ENCODE measurements at places on chromosomes 4 and X. TPM values are rescaled to one million over a fixed set of nuclear protein-coding genes. Genes with fewer than 3 reads are reported as not detected.

GLRB gene
- total RNA-seq, result 6.2 TPM

DNA sequence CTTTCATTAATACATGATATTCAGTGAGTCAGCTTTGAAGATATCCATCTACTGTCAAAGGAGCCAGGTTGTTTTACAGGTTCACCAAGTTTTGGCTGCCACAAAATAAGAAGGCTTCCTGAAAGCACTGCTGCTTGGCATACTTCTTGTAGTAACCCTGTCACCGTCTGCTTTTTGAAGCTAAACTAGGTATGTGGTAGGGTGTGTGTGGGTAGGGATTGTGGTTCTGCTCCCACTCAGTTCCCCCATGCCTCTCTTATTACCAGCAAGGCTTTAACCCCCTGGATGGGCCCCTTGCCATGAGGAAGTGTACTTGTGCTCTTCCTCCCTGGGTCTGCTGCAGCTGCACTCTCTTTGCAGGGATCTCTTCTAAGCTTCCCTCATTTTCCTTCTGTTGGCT, 191.2 kb downstream of the BANK1 start:
- no peak for DNase-seq

GPR143 gene
- total RNA-seq, result 9.3 TPM

DNA sequence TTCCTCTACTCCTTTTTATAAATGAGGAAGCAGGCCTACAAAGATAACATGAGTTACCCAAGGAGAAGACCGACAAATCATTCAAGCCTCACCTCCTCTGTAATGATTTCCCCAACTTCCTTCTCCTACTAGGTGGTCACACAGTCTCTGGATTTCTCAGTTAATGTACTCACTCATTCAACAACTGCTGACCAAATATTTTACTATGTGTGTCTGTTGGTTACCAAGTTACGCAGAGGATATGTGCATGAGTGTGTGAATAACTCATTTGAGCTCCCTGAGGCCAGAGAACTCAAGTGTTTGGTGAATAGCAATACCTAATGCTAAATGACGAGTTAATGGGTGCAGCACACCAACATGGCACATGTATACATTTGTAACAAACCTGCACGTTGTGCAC, 10.4 kb downstream of the CASK start:
- no peak for DNase-seq

- no peak for DNase-seq
Observed at GRCh38 chr4:48100256-48100655, 33.8 kb downstream of the TXK start.

DNA sequence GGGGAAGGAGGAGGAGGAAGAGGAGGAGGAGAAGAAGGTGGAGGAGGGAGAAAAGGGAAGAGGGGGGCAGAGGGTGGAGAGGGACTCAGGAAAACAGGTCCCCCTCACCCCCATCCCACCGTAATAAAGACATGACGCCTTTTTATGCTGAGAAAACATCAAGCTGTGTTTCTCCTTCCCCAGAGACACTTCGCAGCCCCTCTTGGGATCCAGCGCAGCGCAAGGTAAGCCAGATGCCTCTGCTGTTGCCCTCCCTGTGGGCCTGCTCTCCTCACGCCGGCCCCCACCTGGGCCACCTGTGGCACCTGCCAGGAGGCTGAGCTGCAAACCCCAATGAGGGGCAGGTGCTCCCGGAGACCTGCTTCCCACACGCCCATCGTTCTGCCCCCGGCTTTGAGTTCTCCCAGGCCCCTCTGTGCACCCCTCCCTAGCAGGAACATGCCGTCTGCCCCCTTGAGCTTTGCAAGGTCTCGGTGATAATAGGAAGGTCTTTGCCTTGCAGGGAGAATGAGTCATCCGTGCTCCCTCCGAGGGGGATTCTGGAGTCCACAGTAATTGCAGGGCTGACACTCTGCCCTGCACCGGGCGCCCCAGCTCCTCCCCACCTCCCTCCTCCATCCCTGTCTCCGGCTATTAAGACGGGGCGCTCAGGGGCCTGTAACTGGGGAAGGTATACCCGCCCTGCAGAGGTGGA, 45.3 kb upstream of the SHOX start:
- no peak for DNase-seq

IRAK1 gene
- 138 TPM for total RNA-seq

- no peak for DNase-seq
Observed at GRCh38 chrX:10787264-10787663, 166.9 kb upstream of the MID1 start.

- DNase-seq, result no peak
Observed at GRCh38 chr4:42915484-42915883, 23.0 kb downstream of the GRXCR1 start.

- DNase-seq, result no peak
Observed at GRCh38 chr4:23130845-23131244, 438.1 kb downstream of the GBA3 start.

- no peak for DNase-seq
Observed at GRCh38 chr4:6939761-6940743, 30.4 kb downstream of the TBC1D14 start.

TRIM75 gene
- not detected for total RNA-seq

DNA sequence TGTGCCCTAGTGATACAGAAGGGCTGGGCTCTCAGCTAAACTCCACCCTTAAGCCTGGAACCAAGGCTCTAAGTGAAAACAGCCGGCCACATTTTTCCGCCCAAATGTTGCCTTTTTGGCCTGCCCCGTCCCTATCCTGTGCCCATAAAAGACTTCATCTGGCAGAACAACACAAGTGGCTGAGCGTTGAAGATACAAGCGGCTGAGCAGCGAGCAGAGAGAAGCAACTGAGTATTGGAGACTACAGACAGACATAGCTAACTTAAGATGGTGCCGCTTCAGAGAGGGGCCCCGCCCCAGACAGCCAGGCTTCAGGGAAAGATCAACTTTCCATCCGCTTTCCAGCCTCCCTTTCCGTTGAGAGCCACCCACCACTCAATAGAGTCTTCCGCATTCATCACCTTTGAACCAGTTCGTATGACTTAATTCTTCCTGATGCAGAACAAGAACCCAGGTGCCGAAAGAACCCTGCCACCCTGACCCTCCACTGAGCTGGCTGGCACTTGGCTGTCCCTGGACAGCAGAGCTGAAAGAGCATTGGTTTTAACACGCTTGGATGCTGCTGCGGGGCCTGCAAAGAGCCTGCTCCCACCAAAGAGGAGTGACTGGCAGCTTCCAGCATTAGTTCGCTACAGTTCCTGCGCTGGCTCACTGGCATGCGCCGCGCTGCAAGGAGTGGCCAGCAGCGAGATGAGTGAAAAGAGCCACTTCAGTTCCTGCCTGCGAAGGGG, 853.2 kb upstream of the INTU start:
- no peak for DNase-seq

DNA sequence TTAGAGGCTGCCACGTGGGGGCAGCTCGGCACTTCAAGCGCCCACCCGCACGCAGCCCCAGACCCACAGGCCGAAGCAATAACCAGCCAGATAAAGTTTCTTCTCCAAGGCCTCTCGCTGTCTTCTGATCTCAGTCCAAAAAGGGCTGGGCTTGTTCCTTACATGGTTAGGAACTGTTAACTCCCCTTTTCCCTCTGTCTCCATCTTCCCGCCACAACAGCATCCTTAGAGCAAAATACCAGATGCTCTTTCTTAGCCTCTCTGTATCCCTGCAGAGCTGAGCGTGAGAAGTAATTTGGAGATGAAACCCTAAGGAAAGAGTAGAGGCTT, 23.4 kb upstream of the KIAA1210 start:
- DNase-seq, result no peak

- peak; percentile 56 for DNase-seq
Observed at GRCh38 chrX:107851215-107851614, 25.5 kb downstream of the MID2 start.

GRCh38 chr4:165137205-165137604, 24.5 kb upstream of the TMEM192 start:
- DNase-seq, result no peak

RASGEF1B gene
- total RNA-seq, result not detected

DNA sequence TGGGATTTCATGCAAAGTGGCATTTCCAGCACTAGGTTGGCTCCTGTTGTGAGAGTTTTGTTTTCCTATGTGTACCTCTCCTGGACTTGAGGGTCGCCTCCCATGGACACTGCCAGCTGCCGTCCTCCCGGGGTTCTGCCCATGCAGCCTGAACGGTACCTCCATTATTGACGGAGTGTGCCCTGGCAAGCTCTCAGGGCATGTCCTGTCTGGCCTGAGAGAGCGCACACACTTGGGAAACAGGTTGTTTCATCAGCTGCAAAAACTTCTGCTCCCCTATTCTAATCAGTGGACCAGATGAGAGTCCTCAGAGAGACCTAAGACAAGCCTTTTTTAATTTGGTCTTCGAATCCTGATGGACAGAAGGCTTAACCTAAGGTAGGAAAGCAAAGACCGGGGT, 56.6 kb upstream of the HOPX start:
- no peak for DNase-seq

GYG2 gene
- 0.22 TPM for total RNA-seq

HMGN5 gene
- 5.3 TPM for total RNA-seq

GC gene
- not detected for total RNA-seq

MAOA gene
- total RNA-seq, result 18.1 TPM

DNA sequence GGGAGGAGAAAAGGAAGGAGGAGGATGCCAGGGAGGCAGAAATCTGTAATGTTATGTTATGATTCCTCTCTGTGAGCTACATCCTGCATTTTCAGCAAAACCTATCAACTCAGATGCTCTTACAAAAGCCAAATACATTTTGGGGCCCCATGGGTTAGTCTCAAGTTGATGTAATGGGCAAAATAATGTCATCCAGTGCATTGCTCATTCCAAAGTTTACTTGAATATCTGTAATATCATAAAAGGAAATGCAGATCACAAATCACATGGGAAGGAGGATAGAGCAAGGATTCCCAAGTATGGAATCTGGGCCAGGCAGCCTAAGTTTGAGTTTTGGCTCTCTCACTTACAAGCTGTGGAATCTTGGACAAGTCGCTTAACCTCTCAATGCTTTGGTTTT, 74.9 kb upstream of the SOD3 start:
- DNase-seq, result no peak

ODAM gene
- not detected for total RNA-seq

- no peak for DNase-seq
Observed at GRCh38 chr4:6655924-6656323, 15.4 kb downstream of the MRFAP1 start.

TREX2 gene
- total RNA-seq, result 1.9 TPM

- DNase-seq, result peak; percentile 3
Observed at GRCh38 chrX:119758731-119759247, 401 bp downstream of the SOWAHD start.

ASB9 gene
- 5.6 TPM for total RNA-seq

RAB41 gene
- total RNA-seq, result not detected

DNA sequence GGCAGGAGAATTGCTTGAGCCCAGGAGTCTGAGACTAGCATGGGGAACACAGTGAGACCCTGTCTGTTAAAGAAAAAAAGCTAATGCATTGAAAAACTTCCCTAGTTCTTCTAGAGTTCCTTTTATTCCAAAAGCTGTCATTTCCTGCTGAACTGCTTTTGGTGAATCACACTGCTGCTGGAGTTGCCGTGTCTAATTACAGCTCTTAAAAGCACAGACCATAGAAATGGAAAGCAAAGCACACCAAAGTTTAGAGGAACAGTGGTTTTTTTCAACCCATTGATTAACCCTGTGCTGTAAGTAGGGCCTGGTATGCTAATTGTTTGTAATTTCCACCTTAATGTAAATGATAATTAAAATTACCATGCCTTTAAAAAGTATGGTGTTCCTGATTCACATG, 52.4 kb downstream of the SEPTIN11 start:
- peak; percentile 87 for DNase-seq

DNA sequence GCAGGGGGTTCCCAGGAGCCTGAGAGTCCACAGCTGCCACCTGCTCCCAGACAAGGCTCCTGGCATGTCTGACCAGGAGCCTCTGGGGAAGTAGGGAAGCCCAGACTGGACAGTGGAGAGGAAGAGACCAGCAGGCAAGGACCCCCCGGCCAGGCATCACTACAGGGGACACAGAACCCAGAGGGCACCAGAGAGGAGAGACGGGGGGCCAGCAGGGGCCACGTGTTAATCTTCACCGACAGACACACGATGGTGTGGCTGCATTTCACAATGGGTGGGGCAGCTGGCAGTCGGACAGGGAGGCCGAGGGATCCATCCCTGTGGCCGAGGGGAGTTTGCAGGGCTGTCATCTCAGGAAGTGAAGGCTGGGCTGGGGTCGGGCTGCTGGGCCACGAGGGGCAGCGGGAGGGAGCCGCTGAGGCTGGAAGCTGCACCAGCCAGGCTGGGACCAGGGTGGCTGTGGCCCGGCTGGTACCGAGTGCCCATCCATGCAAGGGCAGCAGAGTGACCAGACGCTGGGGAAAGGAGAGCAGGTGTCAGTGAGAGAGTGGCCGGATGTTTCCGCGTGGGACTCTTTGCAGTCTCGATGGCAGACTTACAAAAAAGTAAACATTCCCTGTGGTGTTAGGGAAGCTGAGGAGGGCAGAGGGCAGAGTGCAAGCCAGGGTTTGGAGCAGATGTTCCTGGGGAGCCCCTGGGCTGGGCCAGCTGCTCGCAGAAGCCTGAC, 4.7 kb downstream of the PDE6B start:
- no peak for DNase-seq

GAGE1 gene
- not detected for total RNA-seq

ANXA10 gene
- total RNA-seq, result not detected

DNA sequence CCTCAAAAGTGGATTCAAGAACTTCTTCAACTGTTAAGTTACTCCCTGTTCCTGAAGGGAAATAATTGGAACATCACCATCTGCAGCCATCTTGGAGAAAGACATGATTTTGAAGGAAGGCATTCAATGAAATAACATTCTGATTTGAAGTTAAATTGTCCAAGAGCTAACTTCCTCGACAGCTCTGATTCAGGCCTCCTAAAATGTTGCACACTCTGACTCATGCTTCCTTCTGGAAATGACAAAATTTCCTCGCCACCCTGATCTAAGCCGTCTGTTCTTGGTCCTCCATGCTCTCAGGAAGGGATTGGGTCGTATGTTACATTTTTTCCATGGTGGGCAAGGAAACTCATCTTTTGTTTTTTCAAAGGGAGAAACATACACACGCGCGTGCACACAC, 496.9 kb upstream of the DIPK2B start:
- peak; percentile 94 for DNase-seq

GRCh38 chr4:173130687-173131086, 37.9 kb upstream of the GALNT7 start:
- no peak for DNase-seq

DNA sequence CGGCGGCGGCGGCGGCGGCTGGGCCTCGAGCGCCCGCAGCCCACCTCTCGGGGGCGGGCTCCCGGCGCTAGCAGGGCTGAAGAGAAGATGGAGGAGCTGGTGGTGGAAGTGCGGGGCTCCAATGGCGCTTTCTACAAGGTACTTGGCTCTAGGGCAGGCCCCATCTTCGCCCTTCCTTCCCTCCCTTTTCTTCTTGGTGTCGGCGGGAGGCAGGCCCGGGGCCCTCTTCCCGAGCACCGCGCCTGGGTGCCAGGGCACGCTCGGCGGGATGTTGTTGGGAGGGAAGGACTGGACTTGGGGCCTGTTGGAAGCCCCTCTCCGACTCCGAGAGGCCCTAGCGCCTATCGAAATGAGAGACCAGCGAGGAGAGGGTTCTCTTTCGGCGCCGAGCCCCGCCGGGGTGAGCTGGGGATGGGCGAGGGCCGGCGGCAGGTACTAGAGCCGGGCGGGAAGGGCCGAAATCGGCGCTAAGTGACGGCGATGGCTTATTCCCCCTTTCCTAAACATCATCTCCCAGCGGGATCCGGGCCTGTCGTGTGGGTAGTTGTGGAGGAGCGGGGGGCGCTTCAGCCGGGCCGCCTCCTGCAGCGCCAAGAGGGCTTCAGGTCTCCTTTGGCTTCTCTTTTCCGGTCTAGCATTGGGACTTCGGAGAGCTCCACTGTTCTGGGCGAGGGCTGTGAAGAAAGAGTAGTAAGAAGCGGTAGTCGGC, 528 bp downstream of the FMR1 start:
- DNase-seq, result peak; percentile 51

Data from endothelial cell of umbilical vein (primary cell).